ENCODE measurements at places on chromosomes 7 and 10.

DNA sequence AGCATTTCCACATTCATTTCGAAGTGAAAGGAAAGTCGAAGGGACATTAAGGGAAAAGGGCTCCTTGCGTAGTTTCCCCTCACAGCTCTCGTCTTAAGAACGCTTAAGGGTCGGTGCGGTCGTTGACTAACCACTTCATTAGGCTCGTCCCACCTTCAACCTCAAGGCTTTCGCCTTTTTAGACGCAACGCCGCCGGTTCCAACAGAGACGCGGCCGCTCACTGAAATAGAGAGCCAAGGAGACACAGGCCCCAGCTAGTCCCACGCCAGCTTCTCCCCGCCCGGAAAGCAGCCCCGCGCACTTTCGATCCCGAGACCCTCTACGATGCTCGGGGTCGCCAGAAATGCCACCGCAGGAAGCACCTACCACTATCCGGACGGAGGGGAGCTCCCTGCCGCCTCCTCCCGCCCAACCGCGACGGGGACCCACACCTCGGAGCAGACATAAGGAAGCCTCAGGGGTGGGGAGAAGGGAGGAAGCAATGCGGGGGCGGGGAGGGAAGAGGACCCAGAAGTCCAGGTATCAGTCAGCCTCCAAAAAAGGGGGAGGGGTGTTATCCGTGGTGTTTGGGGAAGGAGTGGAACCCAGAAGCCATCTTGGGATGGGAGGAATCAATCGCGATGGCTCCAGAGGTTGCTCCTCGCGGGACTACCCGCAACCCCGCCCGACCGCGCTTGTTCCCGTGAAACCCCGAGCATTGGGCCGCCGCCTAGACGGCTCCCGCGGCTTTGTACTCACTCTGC, 559 bp downstream of the TRA2A start:
- DNase-seq, result peak; percentile 58

DNA sequence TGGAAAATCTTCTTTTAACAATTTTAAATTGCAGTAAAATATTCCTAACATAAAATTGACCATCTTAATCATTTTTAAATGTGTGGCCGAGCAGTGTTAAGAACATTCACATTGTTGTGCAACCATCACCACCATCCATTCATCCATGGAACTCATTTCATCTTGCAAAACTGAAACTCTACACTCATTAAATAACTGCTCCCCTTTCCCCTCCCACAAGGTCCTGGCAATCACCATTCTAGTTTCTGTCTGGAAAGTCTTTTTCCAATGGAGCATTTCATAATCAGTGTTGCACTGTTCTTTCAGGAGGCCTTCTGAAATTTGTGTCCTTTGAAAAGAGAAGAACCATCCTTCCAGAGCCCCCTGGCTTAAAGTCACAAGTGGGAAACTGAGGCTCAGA, 233.1 kb downstream of the PLXNA4 start:
- no peak for DNase-seq

DNA sequence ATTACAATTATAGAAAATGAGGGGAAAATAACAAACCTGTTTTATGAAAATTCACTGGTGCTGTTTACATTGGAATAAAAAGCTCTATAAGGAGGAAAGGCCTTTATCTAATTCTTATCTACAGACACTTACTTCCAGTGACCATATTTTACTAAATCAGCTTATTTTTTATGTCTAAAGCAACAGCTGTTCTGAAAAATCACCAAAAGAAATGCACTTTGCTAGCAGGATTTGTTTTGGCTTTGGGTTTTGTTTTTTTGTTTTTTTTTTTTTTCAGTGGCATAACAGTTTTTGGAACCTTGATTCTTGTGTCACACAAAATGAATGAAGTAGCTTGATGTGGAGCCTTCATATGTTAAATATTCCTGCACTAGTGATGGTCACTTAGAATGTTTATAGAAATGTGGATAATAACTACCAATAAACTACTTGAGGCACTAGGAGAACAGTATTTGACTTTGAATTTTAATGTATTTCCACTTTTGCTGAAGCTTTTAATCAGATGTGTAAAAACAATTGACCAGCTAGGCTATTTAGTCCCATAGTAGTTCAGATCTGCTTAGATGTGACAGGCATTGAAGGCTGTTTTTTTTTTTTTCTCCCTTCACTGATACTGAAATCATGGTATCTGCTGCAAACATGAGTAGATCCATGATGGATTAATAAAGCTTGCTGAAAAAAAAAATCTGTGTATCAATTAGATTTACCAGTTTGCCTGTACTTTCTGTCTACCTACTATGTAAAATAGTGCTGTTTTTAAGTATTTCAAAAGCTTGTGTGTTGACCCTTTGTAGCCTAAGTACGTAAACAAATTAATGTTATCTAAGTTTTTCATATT, 2.8 kb downstream of the ARL4A start:
- DNase-seq, result no peak

DNA sequence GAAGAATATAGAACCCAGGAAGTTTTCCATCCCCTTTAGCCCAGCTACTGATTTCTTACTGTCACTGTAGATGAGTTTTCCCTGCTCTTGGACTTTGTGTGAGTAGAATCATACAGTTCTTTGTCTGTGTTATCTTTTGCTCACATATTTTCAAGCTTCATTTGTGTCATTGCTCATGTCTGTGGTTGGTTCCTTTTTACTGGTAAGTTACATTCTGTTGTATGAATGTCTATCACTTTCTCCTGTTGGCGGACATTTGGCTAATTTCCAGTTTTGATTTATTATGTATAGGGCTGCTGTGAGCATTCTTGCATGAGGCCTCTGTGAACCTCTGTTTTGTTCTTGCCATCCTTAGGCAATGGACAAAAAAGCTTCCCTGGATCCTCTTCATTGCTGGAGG, 5.3 kb downstream of the GLRX3 start:
- peak; percentile 50 for DNase-seq

- no peak for DNase-seq
Measured at GRCh38 chr10:83580373-83581012, 558.8 kb upstream of the GHITM start.

GRCh38 chr10:37489658-37490003, 364.2 kb downstream of the ANKRD30A start:
- no peak for DNase-seq

- DNase-seq, result no peak
Measured at GRCh38 chr7:113918946-113919345, at the start of gene PPP1R3A. Gene PPP1R3A (minus strand): TSS chr7:113919009. CDS start chr7:113918996, 13 bp downstream.

GRCh38 chr7:151018421-151019129, 5.7 kb downstream of the ATG9B start:
- peak; percentile 51 for DNase-seq

- DNase-seq, result no peak
Measured at GRCh38 chr10:25632802-25633201, 301.2 kb upstream of the MYO3A start.

GRCh38 chr10:12269056-12269455, 73.1 kb downstream of the CDC123 start:
- DNase-seq, result no peak

DNA sequence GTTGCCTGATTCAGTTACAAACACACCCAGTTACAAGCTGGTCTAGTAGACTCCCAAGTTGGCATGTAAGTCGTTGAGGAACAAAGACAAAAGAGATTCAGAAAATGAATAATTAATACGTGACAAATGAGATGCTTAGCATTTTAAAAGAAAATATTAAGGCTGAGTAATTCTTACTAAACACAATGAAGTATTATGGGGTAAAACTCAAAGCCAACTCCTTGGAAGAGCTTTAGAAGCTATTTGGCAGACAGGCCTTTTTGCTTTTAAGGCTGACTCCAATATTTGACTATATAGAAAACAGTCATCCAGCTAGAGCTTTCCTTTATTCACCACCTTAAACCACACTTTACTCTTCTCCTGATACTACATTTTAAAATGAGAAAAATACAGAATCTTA, 5.4 kb downstream of the TRDMT1 start:
- no peak for DNase-seq

DNA sequence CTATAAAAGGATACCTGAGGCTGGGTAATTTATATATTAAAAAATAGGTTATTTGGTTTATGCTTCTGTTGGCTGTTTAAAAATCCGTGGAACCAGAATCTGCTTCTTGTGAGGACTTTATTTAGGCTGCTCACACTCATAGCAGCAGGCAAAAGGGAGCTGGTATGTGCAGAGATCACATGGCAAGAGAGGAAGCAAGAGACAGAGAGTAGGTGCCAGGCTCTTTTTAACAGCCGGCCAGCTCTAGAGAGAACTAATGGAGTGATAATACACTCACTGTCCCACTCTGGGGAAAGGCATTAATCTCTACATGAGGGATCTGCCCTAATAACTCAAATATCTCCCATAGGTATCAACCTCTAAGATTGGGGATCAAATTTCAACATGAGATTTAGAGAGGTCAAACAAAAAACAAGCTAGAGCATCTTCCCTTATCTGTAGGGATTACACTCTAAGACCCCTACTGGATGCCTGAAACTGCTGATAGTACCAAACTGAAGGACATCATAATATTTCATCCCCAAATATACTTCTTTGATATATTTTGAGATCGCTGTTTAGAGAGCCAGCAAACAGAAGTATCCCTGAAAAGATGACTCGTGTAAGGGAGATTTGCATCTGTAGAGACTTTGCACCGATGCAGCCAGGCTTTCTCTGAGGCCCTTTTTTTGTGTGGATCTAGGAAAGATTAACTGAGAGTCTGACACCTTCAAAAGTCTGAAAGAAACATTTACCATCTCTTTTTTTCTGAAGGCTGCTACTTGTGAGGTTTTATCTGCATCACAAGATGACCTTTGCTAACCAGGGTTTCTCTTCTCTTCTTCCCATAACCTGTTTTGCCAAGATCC, 717.0 kb upstream of the MBL2 start:
- no peak for DNase-seq

DNA sequence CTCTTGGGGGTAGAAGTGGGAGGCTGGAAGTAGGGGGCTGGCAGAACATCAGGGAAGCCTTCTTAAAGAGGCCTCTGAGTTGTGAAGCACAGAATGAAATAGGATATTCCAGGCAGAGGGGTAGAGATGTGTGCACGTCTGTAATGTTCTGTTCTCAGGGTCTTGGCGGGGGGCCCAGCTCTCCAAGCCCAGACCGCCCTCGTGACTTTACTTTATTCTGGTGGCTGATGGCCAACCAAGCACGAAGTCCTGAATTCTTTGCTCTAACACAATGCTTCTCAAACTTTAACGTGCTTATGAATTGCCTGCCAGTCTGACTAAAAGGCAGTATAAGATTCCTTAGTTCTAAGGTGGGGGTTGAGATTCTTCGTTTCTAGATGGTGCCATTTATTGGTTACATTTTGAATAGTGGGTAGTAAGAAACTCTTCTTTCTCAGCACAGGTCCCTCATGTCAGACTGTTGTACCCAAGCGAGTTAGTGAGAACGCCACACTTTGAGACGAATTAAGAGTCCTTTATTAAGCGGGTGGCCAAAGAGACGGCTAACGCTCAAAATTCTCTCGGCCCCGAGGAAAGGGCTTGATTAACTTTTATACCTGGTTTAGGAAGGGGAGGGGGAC, 8.2 kb downstream of the PRXL2A start:
- DNase-seq, result peak; percentile 62

DNA sequence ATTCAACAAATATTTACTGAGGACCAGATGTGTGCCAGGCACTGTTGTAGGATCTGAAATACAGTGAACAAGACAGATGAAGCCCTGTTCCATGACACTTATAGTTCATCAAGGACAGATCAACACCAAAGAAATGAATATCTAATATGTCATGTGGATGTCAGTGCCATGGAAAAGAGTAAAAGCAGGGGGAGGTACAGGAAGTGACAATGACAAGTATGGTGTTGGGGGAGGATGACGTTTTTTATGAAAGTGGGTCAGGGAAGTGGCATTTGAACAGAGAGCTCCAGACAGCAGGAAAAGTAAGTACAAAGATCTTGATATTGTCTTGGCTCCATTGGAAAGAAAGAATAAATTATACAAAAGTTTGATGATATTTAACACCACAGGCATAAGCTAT, 7.0 kb upstream of the SFMBT2 start:
- no peak for DNase-seq

- no peak for DNase-seq
Measured at GRCh38 chr10:31528831-31529230, 209.8 kb downstream of the ZEB1 start.

- DNase-seq, result no peak
Measured at GRCh38 chr10:14450041-14450491, 119.3 kb upstream of the FRMD4A start.

DNA sequence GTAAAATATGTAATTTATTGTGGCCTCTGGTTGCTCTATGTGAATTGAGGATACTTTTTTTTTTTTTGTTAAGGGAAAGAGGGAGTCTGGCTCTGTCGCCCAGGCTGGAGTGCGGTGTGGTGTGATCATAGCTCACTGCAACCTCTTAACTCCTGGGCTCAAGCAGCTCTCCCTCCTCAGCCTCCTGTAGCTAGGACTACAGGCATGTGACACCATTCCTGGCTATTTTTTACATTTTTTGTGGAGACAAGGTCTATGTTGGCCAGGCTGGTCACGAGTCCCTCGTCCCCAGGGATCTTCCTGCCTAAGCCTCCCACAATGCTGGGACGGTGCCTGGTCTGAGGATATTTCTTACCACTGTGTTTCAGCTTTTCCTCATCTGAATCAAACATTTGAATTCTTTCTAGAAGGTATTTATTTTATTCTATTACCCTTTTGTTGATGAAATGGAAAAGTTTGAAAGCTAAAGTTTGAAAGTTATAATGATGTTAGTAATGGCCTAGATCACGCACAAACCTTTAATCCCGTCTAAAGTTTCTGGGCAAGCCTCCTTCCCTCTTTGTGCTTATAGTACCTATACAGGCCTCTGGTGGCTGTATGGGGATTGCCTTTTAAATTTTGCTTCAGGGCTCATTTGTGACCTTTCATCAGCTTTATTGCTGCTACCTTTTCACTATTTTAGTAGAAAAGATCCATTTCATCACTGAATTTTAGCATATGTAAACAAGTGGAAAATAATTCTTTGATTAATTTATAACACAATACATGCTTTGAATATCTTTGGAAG, 2.0 kb downstream of the IFRD1 start:
- DNase-seq, result peak; percentile 30

DNA sequence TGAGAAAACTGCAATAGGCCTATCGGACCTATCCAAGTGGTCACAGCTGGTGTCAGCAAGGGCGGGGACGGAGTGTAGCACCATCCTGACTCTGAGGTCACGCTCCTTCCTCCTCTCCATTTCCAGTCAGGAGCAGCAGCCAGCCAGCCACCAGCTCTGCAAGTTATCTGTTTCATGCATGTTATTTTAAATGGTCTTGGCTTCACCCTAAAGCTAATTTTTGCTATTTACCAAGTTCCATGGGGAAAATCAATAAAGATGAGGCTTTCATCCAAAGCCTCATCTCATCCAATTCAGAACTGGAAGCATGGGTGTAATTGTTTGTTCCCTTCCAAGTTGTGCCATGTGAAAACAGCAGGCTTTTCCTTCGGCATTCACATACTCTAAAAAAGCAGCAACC, 49.3 kb downstream of the ICA1 start:
- DNase-seq, result no peak

DNA sequence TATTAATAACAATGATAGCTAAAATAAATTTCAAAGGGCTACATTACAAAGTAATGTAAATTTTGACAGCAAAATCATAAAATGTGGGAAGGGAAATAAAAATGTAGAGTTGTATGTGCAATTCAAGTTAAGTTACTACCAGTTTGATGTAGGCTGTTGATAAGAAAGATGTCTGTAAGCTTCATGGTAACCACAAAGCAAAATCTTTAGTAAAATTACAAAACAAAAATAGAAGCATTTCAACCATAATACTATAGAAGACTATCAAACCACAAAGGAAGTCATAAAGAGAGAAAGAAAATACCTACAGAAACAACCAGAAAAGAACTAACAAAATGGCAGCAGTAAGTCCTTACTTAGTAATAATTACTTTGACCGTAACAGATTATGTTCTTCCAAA, 99.1 kb downstream of the C7orf25 start:
- no peak for DNase-seq
